ENCODE measurements at places on chromosomes 4 and X.

- no peak for DNase-seq
These were observed 279.0 kb upstream of the VCX3A start for GRCh38 chrX:6813836-6814370.

DNA sequence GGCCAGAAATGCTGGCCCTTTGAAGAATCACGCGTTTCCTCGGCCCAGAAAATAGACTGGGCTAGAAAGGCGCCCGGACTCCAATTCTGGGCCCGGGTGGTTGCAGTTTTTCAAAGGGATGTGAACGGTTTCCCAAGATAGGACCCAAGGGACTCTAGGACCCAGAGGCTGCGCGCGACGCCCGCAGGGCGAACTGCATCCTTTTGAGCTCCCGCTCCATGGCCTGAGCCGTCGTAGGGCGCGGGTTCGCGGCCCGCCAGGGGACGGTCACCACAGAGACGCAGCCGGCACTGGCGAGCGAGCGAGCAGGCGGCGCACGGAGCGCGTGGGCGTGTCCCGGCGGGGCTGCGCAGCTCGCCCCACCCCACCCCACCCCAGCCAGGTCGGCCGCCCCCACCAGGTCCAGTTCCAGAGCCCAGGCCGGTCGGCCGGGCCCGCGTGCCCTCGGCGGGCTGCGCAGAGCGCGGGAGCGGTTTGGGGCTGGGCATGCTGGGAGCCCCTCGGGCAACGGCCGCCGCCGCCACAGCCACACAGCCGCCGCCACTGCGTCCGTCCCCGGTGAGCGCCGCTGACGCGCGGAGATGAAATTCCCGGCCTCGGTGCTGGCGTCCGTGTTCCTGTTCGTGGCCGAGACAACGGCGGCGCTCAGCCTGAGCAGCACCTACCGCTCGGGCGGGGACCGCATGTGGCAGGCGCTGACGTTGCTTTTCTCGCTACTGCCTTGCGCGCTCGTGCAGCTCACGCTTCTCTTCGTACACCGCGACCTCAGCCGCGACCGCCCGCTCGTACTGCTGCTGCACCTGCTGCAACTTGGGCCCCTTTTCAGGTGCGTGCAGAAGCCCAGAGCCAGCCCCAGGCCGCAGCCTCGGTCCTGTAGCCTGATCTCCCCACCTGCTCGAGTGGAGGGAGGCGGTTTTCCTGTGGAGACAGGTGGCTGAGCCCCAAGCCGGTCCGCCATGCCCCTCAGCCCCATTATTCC lies at the start of gene XK:
XK (plus strand) TSS at position 411 of the 979 bp plus-strand sequence; CDS start at position 582, 171 bp downstream.
- DNase-seq = peak; percentile 54

- DNase-seq = peak; percentile 23
These were observed 1.2 kb upstream of the AMER1 start for GRCh38 chrX:64206556-64207162.

DNA sequence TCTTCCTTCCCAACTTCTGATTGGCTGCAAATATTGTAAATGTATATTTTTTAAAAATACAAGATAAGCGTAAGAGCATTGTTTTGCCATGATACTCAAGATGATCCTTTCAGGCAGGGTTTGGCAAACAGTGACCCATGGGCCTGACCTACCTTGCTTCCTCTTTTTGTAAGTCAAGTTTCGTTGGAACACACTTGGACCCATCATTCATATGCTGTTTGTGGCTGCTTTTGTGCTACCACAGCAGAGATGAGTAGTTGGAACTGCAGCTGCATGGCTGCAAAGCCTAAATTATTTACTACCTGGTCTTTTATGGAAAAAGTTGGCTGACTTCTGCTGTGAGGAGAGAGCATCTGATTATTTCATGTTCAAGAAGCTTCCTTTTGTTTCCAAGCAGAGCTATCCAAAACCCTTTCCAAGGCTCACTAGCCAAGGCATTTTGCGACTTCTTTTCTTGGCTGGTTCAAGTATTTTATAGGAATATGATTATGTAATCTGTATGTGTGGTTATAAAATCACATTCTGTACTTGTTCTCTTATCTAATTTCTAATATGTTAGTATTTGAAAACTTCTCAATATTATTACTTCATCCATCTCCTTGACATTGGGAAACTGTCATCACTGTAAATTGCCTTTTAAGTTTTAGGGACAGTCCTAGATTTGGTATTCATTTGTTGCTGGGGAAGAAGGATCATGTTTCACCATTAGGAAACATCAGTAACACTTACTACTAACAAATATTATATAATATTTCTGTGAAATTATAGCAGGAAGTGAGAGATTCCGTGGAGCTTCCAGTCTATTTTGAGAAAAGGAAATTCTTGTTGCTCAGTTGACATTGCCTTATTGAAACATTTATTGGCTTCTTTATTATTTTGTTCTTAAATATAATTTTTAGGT lies 109.2 kb downstream of the ARHGAP10 start:
- DNase-seq = no peak

DNA sequence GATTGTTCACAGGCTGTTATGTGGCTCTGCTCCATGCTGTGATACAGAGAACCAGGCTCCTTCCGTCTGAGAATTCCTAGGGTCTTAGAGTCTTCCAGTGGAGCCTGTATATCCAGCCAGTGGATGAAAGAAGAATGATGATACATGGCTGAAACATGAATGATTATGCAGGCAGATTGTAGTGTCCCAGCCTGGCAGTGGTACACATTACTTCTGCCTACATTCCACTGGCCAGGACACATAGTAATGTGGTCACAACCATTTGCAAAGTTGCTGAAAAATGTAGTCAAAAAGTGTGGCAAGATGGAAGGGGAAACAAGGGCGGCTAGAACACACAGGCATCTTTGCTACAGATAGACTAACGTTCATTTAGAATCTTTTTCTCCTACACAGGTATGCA lies 4.5 kb upstream of the GBA3 start:
- no peak for DNase-seq
